ENCODE measurements at places on chromosomes 6 and 20.
A peak's percentile ranks its signal among the peaks of the same experiment; 100 is the strongest.

DNA sequence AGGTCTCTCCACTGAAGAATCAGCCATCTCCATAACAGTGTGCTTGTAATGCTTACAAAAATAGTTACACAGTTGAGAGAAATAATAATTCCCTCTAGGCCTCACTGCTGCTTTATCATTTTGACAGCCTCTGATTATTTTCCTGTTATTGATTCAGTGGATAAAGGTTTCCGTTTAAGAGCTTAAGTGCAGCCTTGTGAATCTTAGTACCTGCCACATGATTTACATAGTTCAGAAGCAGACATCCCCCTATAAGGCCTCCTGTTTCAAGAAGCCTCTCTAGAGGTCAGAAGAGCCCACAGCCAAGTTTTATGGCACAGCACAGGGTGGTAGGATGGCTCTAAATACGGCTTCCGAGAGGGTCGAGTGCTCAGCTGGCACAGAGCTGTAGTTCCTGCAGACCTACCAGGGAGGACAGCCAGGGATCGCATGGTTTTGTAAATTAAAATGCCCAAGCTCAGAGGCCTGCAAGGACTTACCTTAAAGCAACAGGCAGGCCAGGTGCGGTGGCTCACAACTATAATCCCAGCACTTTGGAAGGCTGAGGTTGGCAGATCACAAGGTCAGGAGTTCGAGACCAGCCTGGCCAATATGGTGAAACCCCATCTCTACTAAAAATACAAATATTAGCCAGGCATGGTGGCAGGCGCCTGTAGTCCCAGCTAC is 17.6 kb upstream of the PYGB start:
- no peak for DNase-seq

- no peak for DNase-seq
Observed at GRCh38 chr6:37460805-37461204, 27.8 kb downstream of the CMTR1 start.

DNA sequence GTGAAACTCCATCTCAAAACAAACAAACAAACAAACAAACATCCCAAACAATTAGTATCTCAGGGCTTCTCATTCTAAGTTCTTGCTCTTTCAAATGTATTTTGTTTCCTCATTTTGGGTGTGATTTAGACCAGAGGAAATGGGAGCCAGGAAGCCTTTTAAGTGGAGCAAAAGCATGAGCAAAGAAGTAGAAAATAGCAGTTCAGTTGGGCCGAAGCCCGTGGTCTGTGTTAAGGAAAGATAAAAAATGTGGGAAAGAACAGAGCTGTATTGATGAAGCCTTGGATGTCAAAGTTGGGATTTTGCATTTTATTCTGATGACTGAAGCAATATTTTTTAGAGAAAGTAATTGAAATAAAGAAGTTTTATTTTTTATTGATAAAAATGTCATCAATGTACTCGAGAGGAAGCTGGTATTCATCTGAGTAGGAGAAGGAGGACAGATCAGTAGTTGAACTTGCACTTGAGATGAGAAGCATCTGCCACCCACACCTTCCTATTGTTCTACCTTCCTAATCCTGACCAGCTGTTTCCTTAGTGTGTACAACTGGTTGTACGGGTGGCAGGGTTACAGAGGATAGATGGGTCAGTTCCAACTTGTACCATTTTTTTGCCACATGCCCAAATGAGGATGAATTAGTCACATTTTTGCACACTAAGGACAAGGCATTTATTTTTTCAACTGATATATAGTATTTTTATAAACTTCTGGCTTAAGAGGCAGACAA is 56.1 kb downstream of the KIAA0408 start:
- DNase-seq: no peak

- DNase-seq: no peak
Observed at GRCh38 chr6:13718123-13718458, 6.5 kb upstream of the RANBP9 start.

GRCh38 chr6:141726248-141726647 is 406.5 kb upstream of the GJE1 start:
- DNase-seq: no peak

DNA sequence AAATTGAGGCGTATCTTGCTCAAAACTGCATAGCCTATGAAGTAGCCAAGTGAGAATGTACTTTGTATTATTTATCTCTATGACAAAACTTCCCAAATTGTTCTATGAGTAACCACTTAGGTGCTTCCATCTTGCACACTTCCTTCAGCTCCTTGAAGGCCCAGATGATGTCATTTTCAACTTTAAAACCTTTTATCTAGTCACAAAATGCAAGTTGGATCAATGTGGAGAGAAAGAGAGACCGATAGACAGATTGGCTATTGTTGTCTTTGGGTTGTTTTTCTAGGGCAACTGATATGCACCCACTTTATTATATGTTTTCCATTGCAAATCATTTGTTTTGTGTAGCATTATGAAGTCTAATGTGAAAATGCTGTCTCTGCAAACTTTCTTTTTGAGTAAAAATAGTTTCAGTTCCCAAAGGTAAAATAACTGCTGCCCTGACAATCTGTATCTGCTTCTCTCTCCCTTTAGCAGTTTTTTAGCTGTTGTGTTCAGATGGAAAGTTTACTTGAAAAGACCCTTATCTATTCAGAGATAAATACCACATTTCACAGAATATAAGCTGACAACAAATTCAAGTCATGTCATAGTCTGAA is 73.7 kb upstream of the CITED2 start:
- no peak for DNase-seq

DNA sequence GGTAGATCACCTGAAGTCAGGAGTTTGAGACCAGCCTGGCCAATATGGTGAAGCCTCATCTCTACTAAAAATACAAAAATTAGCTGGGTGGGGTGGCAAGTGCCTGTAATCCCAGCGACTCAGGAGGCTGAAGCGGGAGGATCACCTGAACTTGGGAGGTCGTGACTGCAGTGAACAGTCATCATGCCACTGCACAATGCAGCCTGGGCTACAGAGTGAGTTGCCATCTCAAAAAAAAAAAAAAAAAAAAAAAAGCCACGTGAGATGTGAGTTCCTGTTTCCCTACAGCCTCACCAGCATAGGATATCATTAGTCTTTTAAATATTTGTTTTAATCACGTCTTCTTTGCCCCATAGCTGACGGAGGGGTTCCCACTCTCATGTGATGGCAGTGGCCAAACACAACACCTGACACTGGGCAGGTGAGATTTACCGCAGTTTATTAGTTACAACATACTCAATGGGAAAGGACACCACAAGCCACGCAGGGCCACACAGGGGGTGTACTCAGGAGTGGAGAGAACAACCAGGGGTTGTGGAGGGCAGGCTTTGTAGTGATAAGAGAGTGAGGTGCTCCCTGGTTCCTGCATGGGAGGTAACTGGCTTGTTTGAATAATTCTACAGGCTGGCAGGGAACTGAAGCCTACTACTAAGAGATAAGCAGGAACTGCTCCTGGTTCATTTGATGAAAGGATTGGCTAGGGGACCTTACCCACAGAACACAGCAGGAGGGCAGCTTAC is 4.6 kb upstream of the LZTS3 start:
- no peak for DNase-seq

- DNase-seq: no peak
Observed at GRCh38 chr20:44407402-44408184, 52.1 kb downstream of the HNF4A start.

DNA sequence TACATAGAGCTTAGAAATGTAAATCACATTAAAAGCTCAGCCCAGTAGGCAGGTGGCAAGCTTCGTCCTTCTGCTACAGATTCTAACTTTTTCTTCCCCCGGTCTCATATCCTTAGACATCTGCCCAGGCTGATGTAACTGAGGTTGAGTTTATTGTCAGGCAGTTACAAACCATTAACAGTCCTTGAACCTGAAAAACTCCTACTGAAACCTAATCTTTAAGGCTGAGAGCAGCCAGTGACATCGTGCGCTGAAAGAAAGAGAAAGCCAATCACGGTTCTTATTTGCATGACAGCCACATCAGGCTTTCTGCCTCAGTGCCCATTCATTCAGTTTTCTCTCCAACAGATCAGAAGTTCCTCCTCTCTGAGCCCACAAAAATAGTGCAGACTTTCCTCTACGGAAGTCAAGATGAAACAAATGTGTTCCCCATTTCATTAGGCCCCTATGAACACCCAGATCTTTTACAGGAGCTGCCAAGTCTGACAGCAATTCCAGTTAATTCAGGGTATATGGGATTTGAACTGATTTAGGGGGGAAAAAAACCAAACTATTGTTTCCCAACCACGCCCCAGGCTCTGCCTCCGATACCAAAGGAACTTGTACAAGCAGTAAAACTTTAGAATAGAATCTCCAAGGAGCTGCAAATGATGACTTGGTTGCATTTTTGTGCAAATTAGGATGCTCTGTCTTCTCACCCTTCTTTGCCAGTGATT is at the start of gene NHSL1:
TSS of gene NHSL1 (minus strand) at position 192 of the 716 bp plus-strand sequence. CDS start 204 bp downstream, outside the sequence.
- no peak for DNase-seq

- DNase-seq: no peak
Observed at GRCh38 chr20:10611357-10611756, 62.4 kb downstream of the JAG1 start.

DNA sequence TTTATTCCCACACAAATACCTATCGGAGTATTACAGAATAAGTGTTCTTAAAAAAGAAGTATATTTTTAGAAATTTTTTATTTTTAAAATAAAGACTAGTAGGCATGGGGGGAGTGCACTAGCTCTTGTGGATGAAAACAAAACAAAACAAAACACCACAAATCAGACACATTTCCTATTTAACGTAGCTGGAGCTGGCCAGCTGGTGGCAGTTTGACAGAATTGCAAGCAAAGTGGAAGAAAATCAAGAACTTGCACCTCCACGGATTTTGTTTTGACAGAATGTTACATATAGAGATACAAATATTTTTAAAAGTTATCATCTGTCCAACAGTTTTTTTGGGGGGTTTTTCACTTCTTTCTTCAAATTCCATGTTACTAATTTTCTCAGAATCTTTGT is 63.6 kb upstream of the SNRPB2 start:
- no peak for DNase-seq

- DNase-seq: no peak
Observed at GRCh38 chr20:51586005-51586440, 43.5 kb upstream of the NFATC2 start.

- DNase-seq: peak; percentile 29
Observed at GRCh38 chr6:130913120-130913519, 85.9 kb downstream of the SMLR1 start.

GRCh38 chr6:41680182-41680965 is 42.1 kb downstream of the MDFI start:
- DNase-seq: no peak

Data from CD8-positive, alpha-beta T cell (primary cell).